ENCODE measurements at places on chromosomes 6 and 20. TPM values are rescaled to one million over a fixed set of nuclear protein-coding genes. Genes with fewer than 3 reads are reported as not detected.

DEF6 gene
- total RNA-seq = 2.2 TPM

ADGB gene
- not detected for total RNA-seq

CGAS gene
- total RNA-seq = 1.7 TPM

PTCHD4 gene
- 0.51 TPM for total RNA-seq

FABP7 gene
- total RNA-seq = not detected
